Activated T-helper 1 cell treated with Interleukin-2 at 50 U/mL for 16 hours (primary cell): ENCODE measurements at places on chromosomes 2 and 18.

GRCh38 chr2:218282173-218282991, 9.9 kb downstream of the TMBIM1 start:
- no peak for DNase-seq

- no peak for DNase-seq
These were observed 24.7 kb upstream of the GPC1 start for GRCh38 chr2:240410808-240411207.

DNA sequence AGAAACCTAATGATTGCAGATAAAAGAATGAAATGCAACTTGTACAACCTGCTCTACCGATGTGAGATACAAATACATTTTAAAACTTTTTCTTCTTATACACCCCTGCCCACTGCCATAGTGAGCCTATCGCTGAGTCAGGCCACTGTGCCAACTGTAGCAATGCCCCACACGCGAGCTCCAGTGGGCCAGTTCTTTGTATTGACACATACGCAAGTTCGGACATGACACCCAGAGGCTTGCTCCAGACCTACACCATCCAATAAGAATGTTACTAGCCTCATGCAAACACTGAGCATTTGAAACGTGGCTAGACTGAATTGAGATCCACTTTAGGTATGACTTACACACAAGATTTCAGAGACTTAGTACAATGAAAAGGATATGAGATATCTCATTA, 340.1 kb downstream of the ARHGAP15 start:
- DNase-seq, result no peak

GRCh38 chr18:35158728-35159450, 81.9 kb upstream of the ZNF397 start:
- no peak for DNase-seq

DNA sequence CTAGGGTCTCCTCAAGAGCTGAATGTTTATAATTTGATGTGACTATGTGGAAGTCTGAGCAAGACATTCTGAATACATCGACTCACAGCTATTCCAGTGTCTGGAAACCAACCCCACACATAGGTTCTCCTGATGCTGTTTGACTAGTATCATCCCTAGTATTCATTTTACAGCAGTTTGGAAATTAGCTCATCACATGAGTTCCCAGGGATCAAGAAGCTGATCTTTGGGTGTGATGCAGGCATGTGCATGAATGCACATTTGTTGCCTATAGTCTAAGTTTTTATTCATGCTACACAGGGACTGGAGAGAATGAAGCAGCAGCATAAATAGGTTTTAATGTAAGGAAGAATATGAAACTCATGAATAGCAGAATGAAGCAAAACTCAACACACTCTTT, 284.3 kb upstream of the SPRED2 start:
- no peak for DNase-seq

- DNase-seq, result no peak
These were observed 196.3 kb upstream of the SIX3 start for GRCh38 chr2:44744961-44745892.

DNA sequence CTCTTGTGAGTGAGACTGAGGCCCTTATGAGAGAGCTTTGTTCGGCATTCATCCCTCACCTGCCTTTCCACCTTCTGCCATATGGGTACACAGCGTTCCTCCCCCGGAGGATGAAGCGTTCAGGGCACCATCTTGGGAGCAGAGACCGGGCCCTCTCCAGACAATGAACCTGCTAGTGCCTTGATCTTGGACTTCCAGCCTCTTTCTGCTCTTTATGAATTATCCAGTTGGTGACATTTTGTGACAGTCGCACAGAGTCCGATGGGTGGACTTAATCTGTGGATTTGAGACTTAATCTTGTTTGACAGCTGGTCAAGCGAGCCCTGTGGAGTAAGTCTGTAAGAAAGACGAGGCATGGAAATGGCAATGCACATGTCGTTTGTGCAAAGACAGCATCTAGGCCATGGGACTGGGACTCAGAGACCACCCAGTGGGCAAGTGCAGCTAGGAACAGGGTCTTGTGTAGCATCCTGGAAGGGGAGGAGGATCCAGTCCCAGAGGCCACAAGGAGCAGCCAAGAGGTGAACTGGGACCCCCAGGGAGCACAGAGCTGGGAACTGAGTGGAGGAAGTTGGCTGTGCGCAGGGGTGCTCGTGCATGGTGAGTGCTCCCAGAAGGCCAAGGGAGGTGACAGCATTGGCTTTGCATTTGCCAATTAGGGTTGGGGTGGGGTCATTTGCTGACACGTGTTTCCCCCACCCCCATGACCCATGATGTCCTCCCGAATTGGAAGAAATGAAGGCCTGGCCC, 69.5 kb upstream of the HDAC4 start:
- DNase-seq, result no peak

- DNase-seq, result no peak
These were observed 2.1 kb upstream of the MOGAT1 start for GRCh38 chr2:222669353-222669752.

DNA sequence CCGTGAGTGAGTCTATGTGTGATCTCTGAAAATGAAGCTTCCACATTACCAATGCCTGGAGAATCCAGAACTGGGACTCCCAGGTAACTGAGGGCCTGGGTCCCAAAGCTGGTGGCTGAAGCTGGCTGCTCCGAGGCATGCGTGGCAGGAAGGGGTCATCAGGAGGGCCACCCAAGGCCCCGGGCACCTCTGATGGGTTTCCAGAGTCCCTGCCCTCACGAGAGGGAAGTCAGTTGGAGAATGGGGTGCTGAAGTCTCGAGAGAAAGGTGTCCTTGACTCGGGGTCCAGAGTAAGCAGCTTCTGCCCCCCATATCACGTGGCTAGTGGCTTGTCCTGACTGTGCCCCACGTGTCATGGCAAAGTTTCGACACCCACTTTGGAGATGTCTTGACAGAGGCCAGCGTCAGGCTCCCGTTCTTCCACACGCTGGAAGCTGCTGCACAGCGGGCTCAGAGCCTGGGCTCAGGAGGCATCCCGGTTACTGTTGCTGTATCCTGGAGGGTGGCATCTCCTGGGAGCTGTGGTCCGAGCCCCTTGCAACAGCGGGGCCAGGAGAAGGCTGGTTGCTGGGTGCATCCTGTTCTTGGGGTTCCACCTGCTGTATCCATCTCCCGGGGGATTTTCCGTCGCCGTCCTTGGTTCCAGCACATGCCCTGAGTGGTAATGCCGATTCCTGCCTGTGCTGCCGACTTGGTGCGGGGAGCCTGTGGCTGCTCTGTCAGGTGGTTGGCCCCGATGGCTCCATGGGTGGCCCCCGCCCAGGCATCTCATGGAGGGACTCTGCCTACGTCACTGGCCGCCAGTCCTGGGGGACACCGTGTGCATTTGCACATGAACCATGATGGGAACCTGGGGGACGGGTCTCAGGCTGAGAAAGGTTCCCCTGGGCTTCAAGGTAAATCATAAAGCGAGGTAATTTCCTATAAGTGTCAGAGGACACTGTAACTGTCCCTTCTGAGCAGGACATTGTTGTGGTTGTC, 183.3 kb upstream of the HDAC4 start:
- no peak for DNase-seq

DNA sequence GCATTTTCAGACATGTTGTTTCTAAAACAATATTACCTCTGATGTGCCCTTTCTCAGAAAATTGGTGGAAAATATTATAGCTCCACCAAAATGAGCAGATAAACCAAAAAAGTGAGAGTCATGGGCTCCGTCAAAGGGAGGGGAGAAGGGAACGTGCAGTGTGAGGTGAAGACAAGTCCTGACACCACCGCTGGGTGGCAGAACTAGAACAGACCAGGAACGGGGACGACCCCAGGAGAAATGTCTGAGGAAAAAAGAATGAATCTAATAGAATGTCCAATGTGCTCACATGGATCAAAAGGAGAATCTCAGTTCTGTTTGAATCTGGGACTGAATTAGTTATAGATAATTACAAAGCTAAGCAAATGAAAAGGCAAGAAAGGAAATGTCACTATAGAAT, 22.6 kb upstream of the BCL2 start:
- no peak for DNase-seq

DNA sequence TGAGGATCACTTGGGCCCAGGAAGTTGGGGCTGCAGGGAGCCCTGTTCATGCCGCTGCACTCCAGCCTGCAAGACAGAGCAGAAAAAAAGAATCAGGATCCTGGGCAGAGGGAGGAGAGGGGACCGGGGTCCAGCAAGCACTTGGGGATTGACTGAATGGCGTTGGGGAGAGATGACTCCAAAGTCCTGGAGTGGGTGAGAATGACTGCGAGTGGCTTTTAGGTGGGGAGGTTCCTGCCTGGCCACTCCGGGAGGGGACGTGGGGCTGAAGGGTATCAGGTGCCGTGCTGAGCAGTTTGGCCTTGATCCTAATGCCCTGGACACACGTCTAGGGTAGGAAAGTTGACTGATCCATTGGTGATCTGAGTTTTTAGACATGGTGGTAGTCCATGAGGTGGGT, 3.5 kb upstream of the NFATC1 start:
- no peak for DNase-seq

DNA sequence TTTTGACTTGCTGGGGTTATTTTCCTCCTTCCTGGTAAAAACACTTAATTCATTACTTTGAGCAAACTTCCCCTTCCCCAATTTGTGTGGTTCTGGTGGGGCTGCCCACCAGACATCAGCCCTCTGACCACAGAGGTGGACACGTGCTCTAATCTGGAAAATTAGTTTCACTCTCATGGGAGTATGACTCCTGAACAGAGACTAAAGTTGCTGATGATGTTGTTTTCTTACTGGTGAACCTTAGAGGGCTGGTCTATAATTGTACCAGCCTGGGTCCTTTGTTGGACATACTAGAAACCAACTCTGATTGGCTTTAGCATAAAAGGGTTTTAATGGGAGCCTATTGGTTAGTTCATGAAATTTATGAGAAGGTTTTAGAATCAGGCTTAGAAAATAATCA, 54.1 kb upstream of the ACYP2 start:
- no peak for DNase-seq

DNA sequence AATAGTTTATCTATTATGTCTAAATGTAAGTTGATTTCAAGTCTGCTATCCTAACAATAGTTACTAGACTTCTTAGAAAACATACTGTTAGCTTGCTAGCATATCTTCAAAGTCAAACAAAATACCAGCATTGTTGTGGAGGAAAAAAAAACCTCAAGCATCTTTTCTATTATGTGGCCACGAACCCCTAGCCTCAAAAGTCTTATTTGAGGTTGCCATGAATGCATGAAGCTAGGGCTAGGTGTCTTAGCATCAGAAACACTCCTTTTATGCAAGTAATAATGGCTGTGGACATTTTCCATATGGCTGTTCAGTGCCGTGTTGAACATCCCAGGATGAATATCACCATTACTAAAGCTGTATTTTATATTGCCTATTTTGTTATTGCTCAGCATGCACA, 86.6 kb upstream of the OTX1 start:
- no peak for DNase-seq

GRCh38 chr18:75360215-75360614, 67.3 kb downstream of the SMIM21 start:
- no peak for DNase-seq

- no peak for DNase-seq
These were observed 21.4 kb upstream of the SH3BP4 start for GRCh38 chr2:234930397-234930796.

DNA sequence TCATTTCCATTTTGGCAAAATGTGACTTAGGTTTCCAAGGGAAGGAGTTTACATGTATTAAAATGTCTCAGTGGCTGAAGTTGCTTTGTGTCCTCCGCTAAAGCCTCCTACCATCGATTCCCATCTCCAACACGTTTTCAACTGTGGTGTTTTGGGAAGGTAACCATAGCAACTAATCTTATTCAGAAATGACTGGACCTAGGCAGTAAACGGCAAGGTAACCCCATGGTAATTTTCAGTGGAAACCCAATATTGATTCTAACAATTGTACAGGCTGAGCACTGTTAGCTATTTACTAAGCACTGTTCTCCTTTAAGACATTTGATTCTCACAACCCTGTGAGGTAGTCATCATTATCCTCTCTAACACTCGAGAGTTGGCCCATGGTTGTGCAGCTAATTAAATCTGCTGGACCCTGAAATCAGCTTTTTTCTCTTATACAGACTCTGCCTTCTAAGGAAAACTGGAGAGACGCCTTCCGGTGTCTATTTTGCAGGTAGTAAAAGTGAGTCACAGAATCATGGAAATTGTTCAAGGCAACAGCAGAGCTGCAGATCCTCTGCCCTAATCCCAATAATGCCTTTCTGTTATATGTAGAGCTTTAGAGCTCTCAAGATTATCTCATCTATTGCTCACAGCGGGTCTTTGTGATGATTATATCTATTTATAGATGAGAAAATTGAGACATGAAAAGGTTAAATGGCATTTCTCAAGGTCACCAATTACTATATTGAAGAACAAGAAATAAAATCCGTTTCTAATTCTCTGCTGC, 36.2 kb downstream of the FASTKD2 start:
- DNase-seq, result no peak

- DNase-seq, result no peak
These were observed 170.1 kb upstream of the PGAP1 start for GRCh38 chr2:197096649-197097048.

DNA sequence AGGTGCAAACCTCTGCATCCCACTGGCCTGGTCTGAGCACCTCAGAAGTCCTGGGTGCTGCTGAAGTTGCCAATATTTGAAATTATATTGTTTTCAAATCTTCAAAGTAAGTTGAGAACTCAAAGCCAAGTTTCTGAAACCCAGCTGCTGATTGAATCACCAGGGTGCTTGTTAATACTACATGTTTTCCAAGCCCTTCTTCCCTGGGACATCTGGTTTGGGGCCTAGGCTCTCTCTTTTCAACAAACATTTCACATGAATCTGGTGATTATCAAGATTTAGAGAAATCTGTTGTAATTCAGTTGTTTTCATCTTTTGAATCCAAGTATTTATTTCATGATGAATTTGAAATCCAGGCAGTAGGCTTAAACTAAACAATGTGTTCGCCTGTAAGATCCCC, 24.4 kb downstream of the MLPH start:
- DNase-seq, result no peak

DNA sequence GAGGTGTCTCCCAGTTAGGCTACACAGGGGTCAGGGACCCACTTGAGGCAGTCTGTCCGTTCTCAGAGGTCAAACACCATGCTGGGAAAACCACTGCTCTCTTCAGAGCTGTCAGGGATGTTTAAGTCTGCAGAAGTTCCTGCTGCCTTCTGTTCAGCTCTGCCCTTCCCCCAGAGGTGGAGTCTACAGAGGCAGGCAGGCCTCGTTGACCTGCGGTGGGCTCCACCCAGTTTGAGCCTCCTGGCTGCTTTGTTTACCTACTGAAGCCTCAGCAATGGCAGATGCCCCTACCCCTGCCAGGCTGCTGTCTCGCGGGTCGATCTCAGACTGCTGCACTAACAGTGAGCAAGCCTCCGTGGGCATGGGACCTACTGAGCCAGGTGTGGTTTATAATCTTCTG, 346.3 kb downstream of the CELF4 start:
- no peak for DNase-seq
